ENCODE measurements at places on chromosomes 7 and 10.

DNA sequence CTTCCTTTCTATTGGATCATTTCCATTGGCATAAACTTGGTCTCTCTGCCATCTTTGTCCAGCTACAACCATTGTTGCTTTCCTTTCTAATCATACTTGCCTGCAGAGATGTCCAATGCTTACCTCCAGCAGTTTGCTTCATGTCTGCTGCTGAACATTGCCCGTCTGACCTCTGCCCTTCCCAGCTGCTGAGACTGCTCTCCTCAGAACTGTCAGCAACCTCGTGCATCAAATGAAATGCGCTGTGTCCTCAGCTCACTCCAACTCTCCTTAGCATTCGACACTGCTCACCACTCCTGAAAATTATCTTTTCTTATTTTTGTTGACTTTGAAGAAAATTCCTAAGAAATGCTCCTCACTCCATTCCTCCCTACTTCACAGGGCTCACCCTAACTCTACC, 5.0 kb downstream of the FAM170B start:
- no peak for DNase-seq

- no peak for DNase-seq
These were observed 19.0 kb upstream of the C10orf71 start for GRCh38 chr10:49280001-49280408.

GRCh38 chr10:120386896-120387295, 70.1 kb upstream of the PLPP4 start:
- DNase-seq = no peak

DNA sequence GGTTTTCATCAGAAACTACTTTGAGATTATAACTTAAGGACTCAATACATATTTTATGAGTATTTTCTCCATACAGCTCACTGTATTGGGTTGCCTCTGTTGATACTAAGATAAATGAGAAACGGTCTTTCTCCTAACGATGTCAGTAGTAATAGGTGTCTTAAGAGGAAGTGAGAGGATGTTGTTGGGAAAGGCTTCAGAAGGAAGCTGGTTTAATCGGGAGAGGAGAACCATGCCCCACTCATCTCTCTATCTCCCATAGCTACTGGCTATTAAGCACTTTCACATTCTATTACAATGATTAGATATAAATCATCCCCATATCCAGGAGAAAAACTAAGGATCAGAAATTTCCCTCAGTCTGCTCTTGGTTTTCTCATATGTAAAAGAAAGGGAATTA, 2.0 kb downstream of the CLEC5A start:
- no peak for DNase-seq

GRCh38 chr10:111565542-111565941, 488.7 kb downstream of the ADRA2A start:
- no peak for DNase-seq

GRCh38 chr7:157121184-157121715, 17.5 kb upstream of the UBE3C start:
- DNase-seq = no peak

GRCh38 chr10:130021383-130021950, 57.4 kb upstream of the EBF3 start:
- no peak for DNase-seq

DNA sequence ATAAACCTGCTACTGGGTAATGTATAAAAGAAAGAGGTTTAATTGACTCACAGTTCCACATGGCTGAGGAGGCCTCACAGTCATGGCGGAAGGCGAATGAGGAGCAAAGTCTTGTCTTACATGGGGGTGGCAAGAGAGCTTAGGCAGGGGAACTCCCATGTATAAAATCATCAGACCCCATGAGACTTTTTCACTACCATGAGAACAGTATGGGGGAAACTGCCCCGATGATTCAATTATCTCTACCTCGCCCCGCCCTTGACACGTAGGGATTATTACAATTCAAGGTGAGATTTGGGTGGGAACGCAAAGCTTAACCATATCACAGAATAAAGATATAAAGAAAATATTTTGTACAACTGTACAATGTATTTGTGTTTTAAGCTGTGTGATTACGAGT, 39.4 kb upstream of the PLCE1 start:
- no peak for DNase-seq

DNA sequence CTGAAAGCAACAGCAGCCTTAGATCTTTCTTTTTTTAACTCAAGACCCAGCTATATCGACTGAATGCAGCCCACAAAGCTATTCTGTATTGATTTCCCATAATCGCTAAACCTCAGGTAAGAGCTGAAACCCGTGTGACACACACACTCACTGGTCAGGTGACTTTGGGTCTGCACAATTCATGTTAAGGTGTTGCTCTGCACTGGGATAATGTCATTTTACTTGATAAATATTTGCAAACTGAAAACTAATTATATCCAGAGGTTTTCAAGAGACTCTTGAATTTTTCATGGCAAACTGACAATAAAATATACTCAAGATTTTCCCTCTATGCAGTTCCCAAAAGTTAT, 33.1 kb downstream of the SCRN1 start:
- DNase-seq = no peak

GRCh38 chr7:3277604-3278572, 23.2 kb upstream of the SDK1 start:
- DNase-seq = no peak

GRCh38 chr10:77616766-77617165, 20.8 kb downstream of the KCNMA1 start:
- DNase-seq = no peak

- DNase-seq = no peak
These were observed 100.9 kb upstream of the FAM171A1 start for GRCh38 chr10:15472008-15472407.

DNA sequence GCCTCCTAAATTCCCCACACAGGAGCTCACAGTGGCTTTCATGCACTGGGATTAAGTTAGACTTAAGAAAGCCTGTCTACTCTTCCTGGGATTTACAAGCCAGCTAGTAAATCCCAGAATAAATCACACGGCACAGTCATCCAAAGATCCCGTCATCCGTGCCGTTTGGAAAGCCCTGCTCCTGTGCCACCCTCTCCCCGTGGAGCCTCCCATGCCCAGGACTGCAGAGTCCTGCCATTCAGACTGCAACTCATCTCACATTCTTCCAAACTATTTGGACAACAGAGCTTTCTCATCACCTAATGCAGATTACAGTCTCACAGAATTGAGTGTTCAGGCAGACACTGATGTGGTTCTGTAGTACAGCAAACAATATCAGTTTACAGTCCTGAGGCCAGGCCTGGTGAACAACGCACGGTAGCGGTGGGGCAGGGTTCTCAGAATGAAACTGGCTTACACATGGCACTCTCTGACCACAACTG, 166.5 kb downstream of the EGFR start:
- DNase-seq = no peak

- DNase-seq = no peak
These were observed 14.3 kb downstream of the EIF4EBP2 start for GRCh38 chr10:70418229-70418628.

- no peak for DNase-seq
These were observed 730.0 kb upstream of the IGFBP3 start for GRCh38 chr7:46651070-46651469.

GRCh38 chr10:44386546-44387052, 1.7 kb upstream of the CXCL12 start:
- DNase-seq = no peak

DNA sequence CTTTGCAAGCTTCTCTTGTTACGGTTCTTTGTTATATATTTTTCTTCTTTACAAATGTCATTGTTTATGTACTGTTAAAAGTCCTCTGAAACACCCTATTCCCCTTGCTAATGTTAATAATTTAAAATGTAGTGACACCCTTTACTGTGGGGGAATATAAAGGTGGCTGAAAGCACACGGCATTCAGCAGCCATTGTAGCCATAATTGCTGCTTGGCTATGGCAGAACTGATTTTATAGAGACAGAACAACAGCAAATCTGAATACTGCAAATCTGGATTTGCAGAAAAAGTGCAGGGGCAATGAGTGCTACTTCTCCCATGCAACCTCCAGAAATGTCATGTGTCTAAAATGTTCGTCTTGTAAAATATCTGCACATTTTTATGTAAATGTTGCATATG, 3.7 kb upstream of the WASL start:
- DNase-seq = no peak

- DNase-seq = no peak
These were observed 160.0 kb downstream of the ADARB2 start for GRCh38 chr10:1577373-1577770.

Measured in activated naive CD4-positive, alpha-beta T cell (primary cell).